ENCODE measurements at places on chromosomes 3 and 15.
A peak's percentile ranks its signal among the peaks of the same experiment; 100 is the strongest.

DNA sequence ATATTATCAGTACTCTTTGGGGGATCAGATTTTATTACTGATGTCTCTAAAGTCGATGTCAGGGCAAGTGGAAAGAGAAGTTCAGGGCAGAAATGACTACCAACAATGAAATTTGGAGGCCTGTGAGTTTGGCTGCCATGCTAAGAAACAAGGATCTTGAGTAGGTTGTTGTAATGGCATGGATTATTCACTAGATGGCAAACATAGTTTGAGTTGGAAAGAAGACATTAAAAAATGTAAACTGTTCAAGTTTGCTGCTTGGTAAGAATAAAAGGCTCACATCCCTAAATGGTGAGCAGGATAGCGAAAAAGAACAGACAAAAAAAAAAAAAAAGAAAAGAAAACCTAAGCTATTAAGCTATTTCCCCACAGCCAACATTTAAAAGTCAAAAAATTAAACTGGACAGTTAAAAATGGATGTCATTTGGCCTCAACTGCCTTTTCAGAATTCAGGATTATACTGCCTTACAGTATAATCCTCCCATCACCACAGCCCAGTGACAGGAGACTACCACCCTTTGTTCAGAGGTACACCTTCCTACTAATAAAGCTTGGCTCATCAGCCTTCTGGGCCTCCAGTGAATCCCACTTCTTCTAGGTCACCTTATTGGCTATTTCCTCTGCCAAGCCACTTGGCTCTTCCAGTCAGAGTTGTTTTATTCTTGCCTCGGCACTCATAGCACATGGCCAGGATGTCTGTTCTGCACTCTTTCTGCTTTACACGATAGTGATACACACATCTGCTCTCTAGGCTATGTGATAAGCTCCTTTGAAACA is 163.7 kb downstream of the PLD1 start:
- peak; percentile 62 for DNase-seq

- no peak for DNase-seq
Measured at GRCh38 chr3:52801839-52802238, 7.2 kb downstream of the ITIH3 start.

DNA sequence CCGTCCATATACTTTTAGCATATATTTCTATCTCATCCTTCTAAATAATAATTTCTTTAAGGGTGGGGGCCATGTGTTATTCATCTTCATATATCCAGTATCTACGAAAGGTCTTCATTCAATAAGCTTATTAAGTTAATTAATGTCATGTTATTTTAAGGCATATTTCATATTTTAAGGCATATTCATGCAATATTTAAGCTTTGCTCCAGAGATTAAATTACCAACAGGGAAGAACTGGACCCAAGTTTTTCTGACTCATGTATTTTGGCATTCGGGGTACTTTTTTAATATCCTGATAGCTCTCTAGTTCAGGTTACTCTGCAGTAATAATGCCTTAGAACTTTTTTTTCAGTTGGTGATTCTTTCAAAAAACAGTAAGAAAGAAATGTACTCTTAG is 27.4 kb downstream of the PHC3 start:
- DNase-seq: no peak

- no peak for DNase-seq
Measured at GRCh38 chr3:97991293-97991682, 19.1 kb upstream of the RIOX2 start.

DNA sequence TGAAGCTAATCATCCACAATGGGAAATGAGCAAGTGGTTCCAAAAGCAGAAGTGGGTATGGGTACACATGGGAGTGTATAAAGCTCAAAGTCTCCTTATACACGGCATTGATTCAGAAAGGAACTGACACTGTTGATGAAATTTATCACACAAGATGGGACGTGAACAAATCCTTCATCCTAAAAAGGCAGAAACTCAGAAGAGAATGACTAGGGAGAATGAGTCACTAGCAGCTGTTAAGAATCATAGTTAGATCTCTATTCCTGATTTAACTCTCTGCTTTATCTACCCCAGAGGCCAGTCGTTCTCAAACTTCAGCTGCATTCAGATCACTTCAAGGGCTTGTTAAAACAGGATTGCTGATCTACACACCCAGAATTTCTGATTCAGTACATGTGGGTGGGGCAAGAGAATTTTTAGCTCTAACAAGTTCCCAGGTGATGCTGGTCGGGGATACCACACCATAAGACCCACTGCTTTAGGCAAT is 97.7 kb upstream of the PHLDB2 start:
- DNase-seq: no peak

DNA sequence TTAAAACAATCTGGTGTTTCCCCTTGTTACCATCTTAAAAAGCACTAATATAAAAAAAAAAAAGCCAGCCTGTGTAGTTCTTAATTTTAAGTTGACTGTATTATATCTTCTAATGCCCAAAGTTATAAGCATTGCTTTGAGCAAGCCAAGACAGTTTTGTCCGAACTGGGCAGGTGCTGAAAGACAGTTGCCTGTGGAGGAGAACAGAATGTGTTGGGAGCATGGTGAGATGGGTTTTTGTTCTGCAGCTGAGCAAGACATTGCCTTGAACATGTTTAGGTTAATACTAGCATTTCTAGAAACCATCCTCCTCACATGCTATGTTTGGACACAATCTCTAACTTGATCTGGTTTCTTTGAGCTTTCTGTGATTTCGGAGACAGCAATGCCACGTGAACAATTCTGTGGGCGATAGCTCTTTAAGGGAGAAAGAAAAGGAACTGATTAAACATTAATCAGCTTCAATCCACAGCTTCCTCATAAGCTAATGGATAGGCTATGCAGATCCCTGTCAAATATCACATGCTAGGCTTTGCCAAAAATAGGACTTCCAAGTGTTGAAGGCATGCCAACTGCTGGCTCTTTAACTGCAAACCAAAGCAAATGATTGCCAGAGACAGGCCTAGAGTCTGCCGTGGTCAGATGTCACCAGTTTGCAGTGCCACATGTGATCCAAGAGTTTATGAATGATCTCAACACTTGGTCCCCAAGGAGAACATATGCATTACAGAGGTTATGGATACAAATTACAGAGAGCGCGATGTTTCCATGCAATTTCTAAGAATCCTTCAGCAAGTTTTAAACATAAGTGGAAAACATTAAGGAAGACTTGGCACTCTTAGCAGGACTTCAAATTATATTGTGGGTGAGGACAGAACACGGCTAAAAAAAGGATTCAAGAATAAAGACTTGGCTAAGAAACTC is 428.1 kb downstream of the ROBO2 start:
- DNase-seq: no peak

GRCh38 chr15:31525988-31526665 is 199.5 kb downstream of the KLF13 start:
- DNase-seq: no peak

- no peak for DNase-seq
Measured at GRCh38 chr3:109900783-109901182, 563.4 kb upstream of the DPPA4 start.

DNA sequence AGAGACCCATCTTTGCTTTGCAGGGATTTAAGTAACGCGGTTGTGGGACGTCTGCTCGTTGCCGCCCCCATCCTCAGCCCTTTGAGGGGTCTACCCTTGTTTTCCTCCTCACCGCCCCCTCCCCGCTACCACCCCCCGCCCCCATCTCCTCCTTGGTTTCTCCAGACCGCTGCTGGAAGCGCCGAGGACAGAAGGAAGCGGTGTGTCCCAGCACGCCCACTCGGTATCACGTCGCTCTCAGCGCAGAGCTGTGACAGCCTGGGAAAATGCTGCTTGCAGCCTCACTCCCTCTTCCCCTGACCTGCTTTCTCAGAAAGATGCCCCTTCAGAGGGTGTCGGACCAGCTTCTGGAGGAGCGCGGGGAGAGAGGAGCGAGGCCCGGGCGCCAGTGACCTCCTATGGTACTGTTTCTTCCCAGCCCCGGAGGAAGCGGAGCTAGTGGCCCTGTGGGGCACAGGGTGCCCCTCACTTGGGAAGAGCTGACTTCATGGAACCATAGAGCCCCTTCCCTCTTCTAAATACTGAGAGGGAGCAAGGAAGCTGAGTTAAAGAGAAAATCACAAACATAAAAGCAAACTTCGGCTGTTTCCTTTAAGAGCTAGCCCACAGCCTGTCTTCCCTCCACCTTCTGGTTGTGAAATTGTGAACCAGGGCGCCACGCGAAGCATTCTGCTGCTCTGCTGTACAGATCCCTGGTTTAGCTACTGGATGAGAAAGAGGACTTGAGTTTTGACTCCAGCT is 698 bp downstream of the IL1RAP start:
- DNase-seq: peak; percentile 39

- no peak for DNase-seq
Measured at GRCh38 chr3:171251835-171252234, 208.4 kb downstream of the TNIK start.

DNA sequence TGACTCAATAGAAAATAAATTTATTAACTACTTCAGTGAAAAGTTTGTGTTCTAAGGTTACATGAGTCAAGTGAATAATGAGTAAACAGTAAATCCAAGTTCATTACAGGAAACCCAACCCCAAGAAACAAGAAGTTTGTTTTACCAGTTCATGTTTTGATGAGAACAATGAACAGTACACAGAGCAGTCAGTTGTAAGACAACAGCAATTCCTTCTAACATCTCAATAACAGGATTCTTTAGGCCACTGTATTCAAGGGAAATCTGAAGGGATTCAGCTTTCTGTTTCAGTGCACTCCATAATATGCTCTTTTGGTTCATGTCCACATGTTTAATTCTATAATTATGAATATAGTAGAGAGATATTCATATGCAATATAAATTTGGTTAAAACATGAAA is 18.4 kb downstream of the ATR start:
- DNase-seq: no peak

DNA sequence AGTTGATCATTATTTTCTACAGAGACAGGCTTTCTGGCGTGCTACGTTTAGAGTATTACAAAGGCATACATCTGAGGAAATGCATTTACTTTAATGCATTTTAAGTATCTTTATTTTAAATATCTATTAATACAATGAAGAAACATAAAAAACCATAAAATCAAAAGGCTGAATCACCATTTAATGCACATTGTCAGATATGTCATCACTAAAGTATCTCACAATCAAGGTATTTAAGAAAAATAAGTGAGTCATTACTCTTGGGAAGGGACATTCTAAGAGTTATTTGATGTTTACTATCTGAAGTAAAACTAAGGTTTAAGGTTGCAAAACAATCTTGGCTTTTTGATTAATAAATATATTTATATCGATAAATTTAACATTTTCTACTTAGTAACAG is 102.2 kb downstream of the CTNNB1 start:
- DNase-seq: no peak

DNA sequence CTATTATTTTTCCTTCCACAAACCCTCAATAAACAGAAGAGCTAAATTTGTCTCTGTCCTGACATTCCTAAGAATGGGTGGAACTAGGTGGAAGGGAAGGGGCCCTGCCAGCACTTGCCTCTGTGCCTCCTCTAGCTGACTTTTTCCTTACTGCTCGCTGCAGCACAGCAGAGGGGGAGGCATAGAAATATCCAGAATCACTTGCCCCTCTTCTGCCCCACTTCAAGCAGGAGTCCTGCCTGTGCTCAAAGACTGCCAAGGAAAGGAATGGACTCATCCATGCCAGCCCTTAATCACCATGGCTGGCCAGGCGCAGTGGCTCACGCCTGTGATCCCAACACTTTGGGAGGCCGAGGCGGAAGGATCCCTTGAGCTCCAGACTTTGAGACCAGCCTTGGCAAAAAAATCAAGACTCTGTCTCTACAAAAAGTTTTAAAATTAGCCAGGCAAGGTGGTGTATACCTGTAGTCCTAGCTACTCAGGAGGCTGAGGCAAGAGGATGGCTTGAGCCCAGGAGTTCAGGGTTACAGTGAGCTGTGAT is 51.8 kb downstream of the ADCY5 start:
- no peak for DNase-seq

DNA sequence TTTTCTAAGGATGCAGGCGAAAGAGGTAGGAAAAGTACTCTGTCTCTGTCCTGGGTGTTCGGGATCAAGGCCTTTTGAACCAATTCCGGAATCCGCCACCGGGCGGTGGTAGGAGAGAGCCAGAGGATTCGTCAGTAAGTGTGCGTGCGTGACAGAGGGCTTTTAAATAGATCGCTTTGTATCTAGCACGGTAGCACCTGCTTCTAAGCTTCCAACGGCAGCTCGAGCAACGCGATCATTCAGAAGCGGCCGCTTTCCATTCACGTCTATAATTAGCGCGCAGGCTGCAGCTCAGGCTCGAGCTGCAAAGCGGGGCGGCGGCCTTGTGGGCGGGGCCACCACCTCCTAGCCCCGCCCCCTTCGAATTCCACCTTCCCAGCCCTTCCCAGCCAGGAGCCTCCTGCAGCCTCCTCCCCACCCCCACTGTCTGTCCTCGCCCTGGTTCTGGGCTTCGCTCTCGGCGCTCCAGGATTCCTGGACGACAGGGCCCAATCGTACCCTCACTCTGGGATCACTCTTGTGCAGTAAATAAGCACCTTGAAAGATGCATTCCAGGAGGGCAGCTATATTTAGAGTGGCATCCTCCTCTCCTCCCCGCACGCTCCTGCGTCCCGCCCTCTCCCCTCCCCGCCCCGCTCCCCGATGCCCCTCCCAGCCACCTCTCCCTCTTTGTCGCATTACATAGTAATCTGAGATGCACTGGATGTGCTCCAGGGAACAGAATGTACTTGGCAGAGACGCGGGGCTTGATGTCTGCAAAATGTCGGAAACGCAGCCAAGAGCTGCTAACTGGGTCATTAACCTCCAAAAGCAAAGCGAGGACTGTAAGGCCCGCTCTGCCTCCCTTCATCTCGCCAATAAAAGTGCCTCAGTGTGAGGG is 224.1 kb upstream of the TPRG1 start:
- DNase-seq: peak; percentile 88

GRCh38 chr3:55750525-55750924 is 263.4 kb upstream of the WNT5A start:
- no peak for DNase-seq

DNA sequence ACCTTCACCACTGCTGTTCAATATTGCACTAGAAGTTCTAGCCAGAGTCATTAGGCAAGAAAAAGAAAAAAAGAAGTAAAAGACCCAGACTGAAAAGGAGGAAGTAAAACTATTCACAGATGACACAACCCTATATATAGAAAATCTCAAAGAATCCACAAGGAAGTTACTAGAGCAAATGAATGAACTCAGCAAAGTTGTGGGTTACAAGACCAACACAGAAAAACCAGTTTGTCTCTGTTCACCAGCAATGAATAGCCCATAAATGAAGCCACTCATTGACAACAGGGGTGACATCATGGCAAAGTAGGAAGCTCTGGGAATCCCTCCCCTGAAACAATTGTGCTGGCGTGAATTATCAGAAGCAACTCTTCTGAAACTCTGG is 4.6 kb downstream of the CFAP100 start:
- no peak for DNase-seq

DNA sequence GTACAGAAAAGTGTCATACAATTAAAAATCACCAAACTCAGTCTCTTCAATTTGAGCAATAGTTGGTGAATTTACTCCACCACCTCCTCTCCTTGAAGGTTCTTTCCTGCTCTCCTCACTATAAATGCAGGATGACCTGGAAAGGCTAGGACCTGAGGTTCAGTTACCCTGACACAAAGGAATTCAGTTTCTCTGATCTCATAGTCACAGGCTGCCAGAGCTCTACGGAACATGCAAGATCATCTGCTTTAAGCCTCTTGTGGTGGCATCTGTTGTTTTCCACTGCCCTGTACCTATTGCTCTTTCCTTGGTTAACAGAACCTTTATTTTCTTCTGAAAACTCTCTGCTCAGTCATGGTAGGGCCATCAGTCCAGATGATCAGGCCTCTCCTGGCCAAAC is 4.9 kb upstream of the TP63 start:
- no peak for DNase-seq

- DNase-seq: no peak
Measured at GRCh38 chr3:16559653-16560365, 45.4 kb downstream of the DAZL start.

GRCh38 chr3:88595026-88595425 is 445.3 kb downstream of the C3orf38 start:
- no peak for DNase-seq
